ENCODE measurements at places on chromosomes 4 and X.
A peak's percentile ranks its signal among the peaks of the same experiment; 100 is the strongest.

DNA sequence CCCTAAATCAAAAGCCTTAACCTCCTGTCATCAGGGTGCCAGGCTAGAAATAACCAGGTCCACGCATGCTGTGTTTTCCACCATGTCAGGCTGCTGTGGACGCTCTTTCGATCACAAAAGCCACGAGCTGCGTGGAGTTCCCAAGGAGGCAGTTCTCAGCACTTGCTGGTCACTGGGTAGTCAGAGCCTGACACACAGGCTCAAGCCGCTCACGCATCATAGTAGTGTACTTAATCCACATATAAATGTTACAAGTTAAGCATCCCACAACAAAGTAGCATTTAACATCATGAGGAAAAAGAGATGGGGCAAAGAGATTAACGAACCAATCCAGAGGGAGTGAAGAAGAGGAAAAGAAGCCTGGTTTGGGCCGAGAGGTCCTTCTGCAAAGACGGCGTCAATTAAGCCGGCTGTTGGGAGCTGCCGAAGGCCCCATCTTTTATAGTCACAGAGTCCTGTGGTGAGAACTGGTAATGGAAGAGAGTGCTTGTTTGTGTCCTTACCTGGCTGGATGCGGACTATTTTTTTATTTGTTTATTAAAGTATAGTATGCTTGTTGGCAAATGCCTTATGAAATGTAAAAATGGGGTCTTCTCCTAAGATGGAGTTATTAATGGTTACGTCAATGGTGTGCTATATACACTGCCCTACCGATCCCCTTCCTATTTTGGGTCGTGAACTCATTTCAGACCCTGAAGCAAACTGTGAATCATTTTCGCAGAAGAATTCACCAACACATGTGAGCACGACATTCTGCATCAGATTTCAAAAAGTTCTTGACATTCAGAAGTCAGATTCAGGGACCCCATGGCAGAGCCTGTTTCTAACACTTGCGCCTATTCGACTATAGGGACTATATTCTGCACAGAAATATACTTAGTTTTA is 675 bp downstream of the PRIMPOL start:
- peak; percentile 29 for DNase-seq

DNA sequence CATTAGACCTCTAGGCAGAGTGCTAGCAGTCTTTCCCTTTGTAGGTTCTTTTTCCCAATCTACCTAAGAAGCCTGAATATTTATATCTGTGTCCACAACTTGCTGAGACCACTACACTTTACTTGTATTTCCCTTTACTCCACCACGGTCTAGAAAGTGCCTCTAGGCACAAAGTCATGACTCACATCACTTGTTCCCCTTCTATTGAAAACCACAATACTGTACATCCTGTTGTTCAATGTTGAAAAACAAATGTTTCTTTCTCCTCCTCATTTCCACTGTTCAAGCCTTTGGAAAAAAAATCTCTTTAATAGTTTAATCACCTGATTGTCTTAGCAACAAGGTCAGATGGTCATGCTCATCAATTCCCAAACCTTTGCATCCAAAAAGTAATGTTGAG is 326.7 kb downstream of the GUCY2F start:
- no peak for DNase-seq

DNA sequence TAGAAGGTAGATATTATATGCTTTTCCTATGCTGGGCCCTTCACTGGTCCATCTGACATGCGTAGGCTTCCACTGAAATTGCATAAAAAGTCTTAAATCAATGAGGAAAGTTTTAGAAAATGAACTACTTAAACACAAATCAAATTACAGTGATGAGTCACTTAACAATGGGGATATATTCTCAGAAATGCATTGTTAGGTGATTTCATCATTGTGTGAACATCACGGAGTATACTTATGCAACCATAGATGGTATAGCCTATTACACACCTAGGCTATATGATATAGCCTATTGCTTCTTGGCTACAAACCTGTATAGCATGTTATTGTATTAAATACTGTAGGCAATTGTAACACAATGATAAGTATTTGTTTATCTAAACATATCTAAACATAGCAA is 10.3 kb downstream of the STAP1 start:
- DNase-seq, result no peak

- DNase-seq, result no peak
Observed at GRCh38 chrX:124238268-124238667, 94.2 kb upstream of the TEX13D start.

- DNase-seq, result no peak
Observed at GRCh38 chr4:134754301-134755019, 552.9 kb upstream of the PABPC4L start.

- DNase-seq, result no peak
Observed at GRCh38 chr4:7929118-7929951, 10.3 kb downstream of the AFAP1 start.

DNA sequence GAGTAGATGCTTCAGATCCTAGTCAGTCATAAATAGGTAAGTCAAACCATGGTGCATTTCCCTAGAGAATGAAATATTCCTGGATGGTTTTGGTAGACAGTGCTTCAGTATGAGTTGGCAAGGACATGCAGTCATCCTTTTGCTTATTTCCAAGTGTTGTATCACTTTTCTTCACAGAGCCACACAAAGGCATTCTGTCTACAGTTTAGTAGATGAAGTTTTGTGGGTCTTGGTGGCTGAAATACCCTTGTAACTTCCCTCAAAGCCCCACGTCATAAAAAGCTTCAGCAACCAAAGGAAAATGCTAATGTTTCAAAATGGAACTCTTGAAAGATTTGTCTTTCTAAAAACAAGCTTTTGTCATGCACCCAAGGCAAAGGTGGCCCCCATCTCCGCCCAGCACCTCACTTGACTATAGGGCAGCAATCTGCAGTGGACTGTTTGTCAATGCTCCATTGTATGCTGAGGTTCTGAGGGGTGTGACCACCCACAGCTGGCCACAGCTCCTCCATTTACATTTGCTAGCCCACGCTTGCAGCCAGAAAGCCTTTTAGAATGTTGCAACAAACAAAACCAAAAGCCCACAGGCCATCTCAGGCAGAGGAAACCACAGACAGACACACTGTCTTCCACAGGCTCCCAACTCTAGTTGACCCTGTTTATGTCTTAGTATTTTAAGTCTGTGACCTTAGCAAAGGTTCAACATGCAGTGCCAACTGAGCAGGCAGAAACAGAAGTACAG is 87.1 kb upstream of the FAM9C start:
- DNase-seq, result no peak

DNA sequence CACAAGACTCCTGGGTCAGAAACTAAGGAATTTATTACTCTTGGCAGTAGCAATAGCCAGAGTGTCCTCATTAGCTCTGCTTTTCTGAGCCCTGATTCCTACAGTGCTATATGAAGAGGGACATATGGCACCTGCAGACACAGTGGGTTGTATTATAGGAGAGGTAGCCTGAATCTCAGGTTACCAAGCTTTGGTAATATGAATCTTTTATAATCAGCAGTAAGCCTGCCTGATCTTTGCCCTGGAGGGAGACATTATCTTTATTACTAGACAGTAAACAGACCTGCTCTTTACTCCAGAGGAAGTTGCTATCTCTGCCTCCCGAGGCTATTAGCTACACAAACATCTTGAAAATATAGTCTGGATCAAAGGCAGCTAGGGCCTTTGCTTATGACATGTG is 62.5 kb upstream of the HOPX start:
- no peak for DNase-seq

DNA sequence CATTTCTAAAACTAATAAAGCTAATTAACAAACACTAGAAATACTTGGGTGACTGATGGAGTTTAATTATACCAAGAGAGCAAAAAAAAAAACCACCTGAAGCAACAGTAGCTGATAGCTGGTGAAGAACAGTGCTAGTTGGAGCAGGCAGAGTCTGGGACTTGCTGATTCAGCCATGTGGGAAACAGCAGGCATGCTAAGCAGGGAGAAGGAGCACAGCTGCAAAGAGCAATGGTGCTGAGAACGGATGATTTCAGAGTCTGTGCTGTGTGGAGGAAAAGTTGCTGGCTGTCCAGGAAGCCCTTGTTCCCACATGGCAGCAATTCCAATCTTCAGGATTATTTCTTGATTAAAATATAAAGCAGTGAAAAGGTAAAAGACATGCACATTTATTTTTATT is 68.8 kb downstream of the NPY1R start:
- no peak for DNase-seq

DNA sequence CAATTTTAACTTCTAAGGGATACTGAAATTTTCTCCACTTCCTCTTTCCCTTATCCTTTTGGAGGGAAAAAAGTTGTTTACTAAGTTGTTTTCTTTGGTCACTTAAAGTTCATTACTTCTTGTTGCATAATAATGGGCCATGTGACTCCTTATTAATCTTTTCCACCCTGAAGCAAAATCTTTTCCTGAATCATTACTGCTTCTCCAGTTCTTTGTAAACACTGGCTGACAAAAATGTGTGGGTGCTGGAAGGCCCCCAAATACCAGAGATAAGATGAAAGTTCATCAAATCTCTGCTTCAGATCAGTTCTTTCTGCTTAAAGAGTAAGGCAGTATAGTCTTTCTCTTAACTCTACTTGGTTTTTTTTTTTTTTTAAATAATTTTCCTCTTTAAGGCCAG is 108.9 kb upstream of the NHS start:
- no peak for DNase-seq

DNA sequence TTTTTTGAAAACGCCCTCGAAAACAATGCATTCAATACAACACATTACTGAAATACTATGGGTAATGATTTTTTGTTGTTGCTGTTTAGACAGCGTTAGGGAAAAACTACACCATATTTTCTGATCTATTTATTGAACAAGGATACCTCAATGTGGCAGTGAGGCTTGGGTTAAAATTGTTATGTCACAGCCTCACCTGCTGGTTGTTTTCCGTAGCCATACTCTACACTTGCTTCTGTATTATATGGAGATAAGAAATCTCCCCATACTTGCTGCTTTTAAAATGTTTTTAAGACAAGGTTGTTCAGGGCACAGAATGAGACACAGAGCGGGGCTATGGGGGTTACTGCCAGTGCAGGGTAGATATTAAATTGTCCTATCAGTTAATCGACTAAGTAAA is 221.6 kb upstream of the FTHL17 start:
- DNase-seq, result no peak

DNA sequence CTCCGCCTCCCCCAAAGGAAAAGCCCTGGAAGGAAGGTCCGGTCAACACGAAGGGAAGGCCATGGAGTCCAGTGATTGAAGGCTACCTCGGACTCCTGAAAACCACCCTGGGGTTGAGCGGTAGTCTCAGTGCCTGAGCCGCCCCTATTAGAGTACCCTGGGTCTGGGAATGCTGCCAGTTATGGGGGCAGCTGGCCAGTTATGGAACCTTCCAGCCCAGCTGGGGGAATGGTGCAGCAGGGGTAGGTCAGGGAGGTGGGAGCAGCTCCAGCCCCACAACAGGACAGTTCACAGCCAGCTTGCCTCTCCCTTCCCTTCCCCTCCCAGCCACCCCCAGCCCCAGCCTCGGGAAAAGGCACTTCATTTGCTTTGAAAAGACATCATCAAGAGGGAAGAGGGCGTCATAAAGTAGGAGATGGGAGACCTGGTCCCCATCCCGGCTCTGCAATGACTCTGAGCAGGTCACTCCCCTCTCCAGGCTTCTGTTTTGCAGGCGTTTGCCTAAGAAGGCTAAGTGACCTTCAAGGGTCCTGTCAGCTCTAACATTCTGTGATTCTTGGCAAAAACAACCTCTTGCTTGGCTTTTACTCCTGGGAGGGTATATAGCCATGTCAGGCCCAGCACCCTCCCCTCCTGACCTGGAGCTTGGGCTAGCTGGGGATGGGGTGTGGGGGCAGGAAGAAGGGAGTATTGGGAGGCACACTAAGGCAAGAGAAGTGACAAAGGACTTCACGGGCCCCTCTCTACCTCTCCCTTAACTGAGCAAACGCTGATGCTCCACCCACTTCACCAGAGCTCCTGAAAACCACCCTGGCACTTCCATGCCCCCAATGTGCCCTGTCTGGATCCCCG is 8.0 kb downstream of the APLN start:
- no peak for DNase-seq

Data from stimulated activated CD4-positive, alpha-beta T cell treated with anti-CD3 and anti-CD28 coated beads, Interleukin-4, amount 100 ng/mL, for 24 hours (primary cell).